ENCODE measurements at places on chromosomes 4 and X. TPM values are rescaled to one million over a fixed set of nuclear protein-coding genes. Genes with fewer than 3 reads are reported as not detected.

Gene MAGEA11
- total RNA-seq, result not detected

GRCh38 chrX:131393426-131393825 lies 104.3 kb upstream of the IGSF1 start:
- no peak for DNase-seq

- peak; percentile 56 for DNase-seq
These were observed 5.3 kb upstream of the OTC start for GRCh38 chrX:38347136-38347535.

DNA sequence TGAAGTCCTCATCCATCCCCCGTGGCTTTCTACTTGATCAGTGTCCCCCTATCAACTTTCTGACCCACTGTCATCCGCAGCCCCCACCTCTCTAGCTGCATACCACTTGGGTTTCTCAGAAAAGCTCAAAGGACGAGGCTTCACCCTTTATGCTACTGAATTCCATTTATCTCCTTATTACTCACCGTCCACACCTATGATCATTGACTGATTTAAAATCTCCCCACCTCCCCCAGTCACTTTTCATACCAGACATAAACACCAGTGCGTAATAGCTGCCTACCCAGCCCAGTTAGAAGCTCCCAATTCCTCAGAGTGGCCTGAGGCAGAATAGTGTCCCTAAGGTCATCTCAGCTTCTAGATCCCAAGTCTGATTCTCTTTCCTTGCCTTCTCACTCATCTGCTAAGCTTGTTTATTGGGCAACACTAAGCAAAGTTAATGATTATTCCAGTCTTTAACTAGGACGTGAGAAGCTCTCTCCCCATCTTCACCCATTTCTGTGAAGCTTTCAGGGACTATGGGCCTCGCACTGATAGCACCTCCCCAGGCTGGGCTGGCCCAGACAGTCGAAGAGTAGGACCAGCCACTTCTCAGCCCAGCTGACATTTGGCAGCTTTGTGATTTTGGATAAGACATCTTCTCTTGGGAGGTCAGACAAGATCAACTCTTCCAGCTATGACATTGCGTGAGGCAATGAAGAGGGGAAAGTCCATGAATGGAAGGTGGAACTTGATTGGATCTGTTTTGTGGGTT lies 7.2 kb upstream of the DDX60L start:
- peak; percentile 64 for DNase-seq

Gene UVSSA
- total RNA-seq, result 9.8 TPM

Gene PRICKLE3
- 2.8 TPM for total RNA-seq

Gene PHOX2B
- total RNA-seq, result not detected

Gene SULT1B1
- total RNA-seq, result 0.10 TPM

DNA sequence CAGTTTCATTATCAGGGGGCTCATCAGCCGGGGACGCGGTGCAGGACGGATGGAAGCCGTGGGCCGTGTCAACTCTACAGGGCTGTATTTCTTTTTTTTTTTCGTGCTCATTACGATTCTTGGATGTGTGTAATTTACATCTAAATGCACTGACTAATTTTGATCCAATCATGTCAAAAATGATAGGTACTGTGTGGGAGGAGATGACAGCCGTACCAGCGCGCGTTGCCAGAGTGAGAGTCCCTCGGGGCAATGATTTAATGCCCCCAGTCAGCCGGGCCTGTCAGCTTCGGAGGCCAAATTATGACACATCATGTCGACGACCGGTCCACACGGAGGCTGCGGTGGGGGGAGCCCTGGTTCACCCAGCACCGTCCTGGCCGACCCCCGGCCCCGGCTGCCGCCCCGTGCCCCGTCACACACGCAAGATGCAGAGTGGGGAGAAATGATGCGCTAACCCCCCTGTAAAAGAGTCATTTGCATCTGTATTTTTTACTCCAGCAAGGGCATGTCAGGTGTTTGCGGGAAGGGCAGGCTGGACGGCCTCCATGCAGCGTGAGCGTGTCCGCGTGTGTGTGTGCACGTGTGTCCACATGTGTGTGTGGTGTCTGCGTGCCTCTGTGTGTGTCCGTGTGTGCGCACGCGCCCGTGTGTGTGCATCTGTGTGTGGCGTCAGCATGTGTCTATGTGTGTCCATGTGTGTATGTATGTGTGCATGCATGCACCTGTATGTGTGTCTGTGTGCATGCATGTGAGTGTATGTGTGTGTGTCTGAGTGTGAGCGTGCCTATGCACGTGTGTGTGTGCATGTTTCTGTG lies 74.3 kb upstream of the PPP2R3B start:
- no peak for DNase-seq

- DNase-seq, result peak; percentile 19
These were observed 21.0 kb upstream of the ETNPPL start for GRCh38 chr4:108783665-108784463.

DNA sequence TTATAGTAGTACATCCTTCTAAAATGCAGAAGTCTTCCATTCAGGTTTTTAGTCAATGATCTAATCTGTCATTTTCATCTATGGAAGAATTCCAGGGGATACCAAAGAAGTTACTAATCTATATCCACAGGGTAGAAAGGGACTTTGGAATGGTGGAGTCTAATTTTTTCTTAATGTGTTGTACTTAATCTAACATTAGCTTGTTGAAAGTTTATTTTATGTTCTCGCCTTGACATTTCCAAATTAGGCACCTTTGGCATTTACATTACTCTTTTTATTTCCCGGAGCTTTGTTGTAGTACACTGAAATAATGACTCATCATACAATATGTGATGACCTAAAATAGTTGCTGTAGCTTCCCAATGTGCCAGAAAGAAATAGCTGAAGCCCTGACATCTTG lies 91.5 kb downstream of the HTR2C start:
- DNase-seq, result peak; percentile 31

- no peak for DNase-seq
These were observed 478.3 kb upstream of the FTHL17 start for GRCh38 chrX:31550158-31550557.

GRCh38 chr4:147793569-147794313 lies 61.9 kb downstream of the ARHGAP10 start:
- no peak for DNase-seq

DNA sequence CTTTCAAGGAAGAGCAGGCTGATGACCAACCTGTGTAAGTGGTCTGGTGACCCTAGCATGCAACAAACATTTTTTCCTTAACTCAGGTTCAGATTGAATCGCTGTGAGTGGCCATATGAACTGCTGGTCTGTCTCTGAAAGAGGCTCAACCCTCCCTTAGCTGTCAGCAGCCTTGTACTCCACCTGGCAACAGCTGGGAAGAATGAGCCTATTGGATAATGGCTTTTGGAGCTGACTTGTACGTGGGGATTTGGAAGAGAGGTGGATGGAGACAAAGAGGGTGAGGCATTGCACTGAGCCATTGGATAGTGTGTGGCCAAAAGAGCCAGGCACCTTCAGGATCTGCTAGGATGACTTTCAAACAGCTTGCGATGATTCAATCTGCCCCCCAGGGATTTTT lies 35.7 kb upstream of the BMP15 start:
- no peak for DNase-seq

- DNase-seq, result no peak
These were observed 242.4 kb downstream of the ARHGAP24 start for GRCh38 chr4:85717351-85717750.

GRCh38 chr4:42906341-42906740 lies 13.8 kb downstream of the GRXCR1 start:
- no peak for DNase-seq

GRCh38 chr4:153713866-153714646 lies 30.0 kb downstream of the TLR2 start:
- DNase-seq, result peak; percentile 46

Gene WAS
- 0.62 TPM for total RNA-seq

DNA sequence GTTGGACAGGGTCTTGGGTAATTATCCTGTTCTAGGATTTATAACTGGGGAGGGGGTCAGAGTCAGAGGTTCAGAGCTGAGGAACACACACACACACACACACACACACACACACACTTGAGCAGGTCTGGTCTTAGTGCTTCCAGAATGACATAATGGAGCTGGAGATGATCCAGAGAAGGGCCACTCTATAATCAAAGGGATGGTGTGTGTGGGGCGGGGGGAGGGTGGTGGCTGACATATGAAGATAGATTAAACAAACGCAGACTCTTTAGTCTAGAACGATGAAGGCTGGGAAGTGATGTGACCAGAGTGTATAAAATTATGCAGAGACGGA lies 434 bp upstream of the TMEM255A start:
- DNase-seq, result no peak

Gene RBPJ
- total RNA-seq, result 41.3 TPM

Gene YY2
- total RNA-seq, result 4.3 TPM

GRCh38 chr4:87122252-87122651 lies 98.2 kb downstream of the KLHL8 start:
- DNase-seq, result no peak

Gene RIPPLY1
- 0.10 TPM for total RNA-seq

Gene PLK4
- total RNA-seq, result 46.9 TPM

Gene FATE1
- not detected for total RNA-seq

DNA sequence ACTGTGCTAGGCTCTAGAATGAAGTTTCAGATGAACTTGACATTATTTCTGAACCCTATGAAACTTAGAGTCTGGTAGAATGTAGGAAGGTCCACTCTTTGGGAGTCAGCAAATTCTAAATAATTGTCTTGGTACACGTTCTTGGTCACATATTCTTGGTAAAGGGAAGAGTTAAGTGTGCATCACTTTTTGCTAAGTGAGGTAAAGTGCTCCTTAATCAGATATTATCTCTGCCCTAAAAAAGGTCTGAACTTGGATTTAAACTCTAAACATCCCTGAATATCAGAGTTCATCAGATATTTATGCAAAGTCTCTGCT lies 7.2 kb downstream of the OCIAD2 start:
- DNase-seq, result no peak

DNA sequence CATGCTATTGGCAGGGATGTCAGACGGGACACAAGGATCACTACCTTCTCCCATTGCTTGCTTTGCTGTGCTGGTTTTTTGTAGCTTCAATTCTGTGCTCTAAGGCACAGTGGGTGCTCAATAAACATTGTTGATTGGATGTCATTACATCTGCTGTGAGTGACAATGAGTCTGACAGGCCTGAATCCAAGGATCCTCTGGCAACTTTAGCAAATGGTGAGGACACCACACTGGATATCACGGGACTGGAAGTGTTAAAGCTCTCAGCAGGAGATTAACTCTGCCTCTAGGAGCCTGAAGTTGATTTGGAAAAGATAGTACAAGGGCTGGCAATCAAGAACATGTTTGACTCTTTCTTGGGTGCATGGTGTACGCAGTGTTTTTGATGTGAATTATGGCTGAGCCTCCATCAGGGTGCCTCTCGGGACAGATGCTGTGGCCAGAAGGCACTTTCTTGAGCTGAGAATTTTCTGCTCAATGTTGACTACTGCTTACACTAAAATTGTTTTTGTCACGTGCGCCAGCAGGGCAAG lies 217.9 kb downstream of the ARAP2 start:
- DNase-seq, result no peak

Gene ARR3
- not detected for total RNA-seq

DNA sequence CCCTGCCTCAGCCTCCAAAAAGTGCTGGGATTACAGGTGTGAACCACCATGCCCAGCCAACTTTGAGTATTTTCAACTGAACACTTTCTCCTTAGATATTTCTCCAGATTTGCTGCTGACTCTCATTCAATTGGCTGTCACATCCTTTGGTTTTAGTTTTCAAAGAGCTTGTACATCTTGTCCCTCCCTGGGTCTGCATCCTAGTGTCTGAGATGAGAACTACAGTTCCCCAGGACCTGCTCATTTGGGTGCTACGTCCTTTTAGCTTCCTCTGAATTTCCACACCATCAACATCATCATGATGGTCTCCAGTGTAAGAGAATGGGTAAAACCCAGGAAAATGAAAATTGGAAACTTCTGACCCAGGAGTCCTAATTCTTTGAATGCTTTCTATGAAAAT lies 312.9 kb downstream of the NLGN4X start:
- no peak for DNase-seq

- no peak for DNase-seq
These were observed 11.4 kb upstream of the NKRF start for GRCh38 chrX:119617517-119618164.

Gene CTAG2
- not detected for total RNA-seq

DNA sequence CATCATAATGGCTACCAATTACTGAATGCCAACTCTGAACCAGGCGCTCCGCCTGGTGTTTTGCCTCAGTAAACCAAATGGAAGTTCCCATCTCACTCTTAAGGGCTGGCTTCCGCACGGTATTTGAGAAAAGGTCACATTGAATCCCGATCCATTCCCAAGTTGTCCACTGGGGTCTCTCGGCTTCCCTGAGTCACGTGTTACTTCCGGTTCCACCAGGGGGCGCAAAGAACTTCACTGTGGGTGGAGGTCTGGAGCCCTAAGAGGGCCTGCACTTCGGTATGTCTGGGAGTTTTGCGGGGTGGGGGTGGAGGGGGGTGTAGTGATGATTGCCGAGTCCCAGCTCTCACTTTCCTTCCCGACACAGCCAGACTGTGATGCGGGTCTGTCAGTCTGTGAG lies 13.4 kb upstream of the NHS start:
- DNase-seq, result peak; percentile 14

Gene SPANXC
- not detected for total RNA-seq

Gene DGKK
- total RNA-seq, result not detected

GRCh38 chr4:25913056-25913850 lies 767 bp upstream of the SMIM20 start:
- no peak for DNase-seq

Gene SLC16A2
- 6.6 TPM for total RNA-seq

- no peak for DNase-seq
These were observed 175.5 kb upstream of the MAGEB16 start for GRCh38 chrX:35622601-35623000.

Data from A172 (cell line).